ENCODE measurements at places on chromosomes 6 and 20. TPM values are rescaled to one million over a fixed set of nuclear protein-coding genes. Genes with fewer than 3 reads are reported as not detected.
A peak's percentile ranks its signal among the peaks of the same experiment; 100 is the strongest.

- no peak for DNase-seq
These were observed 268.1 kb downstream of the UST start for GRCh38 chr6:149014631-149015534.

- DNase-seq = peak; percentile 18
These were observed 93.9 kb downstream of the RNASET2 start for GRCh38 chr6:166862287-166862977.

- DNase-seq = peak; percentile 44
These were observed 98.5 kb downstream of the LY86 start for GRCh38 chr6:6686748-6687601.

DNA sequence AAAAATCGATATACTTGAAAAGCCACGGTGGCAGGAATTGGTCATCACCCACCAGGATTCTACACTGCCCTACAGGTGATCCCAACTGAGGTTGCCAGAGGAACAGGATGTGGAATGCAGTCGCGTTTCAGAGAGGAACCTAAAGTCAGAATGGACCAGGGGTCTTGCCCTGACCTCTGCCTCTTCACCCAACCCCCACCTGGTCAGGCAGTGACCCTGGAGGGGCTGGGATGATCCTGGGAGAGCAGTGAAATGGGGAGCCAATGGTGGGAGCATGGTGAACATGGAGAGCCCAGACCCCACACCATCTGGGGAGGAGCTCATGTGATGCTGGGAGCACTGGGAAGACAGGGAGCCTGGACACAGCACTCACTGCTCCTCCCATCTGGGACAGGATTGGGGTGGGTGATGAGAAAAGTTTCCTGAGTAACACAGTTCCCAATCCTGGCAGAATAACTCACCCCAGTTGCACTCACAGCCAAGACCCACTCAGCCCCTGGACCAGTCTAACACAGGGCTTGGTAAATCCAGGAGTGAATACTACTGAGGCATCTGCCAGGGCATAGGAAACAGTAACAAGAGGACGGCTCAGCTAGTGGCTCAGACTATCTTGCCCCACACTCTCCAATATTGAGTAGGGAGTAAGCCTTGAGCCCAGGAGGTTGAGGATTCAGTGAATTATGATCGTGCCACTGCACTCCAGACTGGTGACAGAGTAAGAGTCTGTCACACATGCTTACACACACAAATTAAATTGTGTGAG lies 1.7 kb upstream of the ULBP2 start:
- DNase-seq = no peak

- no peak for DNase-seq
These were observed 72.0 kb upstream of the TBX18 start for GRCh38 chr6:84836366-84836765.

DNA sequence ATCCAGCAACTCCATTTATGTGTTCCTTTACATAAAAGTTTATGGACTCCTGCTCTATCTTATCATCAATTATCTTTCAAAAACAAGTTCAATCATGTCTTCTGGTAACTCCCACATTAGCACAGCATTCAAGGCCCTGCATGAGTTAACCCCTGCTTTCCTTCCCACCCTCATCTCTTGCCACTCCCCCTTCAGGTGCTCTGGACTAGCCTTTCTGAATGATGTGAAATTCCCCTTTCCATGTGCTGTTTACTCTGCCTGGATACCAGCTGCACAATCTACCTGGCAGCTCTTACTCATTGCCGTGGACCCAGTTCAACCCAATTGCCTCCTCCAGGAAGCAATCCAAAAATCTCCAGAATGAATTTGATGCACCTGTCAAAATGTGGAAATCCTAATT lies 11.9 kb downstream of the ADGRF4 start:
- no peak for DNase-seq

Gene GPSM3
- polyA plus RNA-seq = 9.4 TPM

Gene KCNK15
- polyA plus RNA-seq = 0.09 TPM

Gene PNLDC1
- 0.24 TPM for polyA plus RNA-seq

Data from renal cortex interstitium (tissue), 15 donors.